NCI-H1105 (cell line): ENCODE measurements at places on chromosomes 2 and 18.
A peak's percentile ranks its signal among the peaks of the same experiment; 100 is the strongest.

- DNase-seq: peak; percentile 23
Measured at GRCh38 chr2:228318218-228318617, 136.7 kb upstream of the SPHKAP start.

DNA sequence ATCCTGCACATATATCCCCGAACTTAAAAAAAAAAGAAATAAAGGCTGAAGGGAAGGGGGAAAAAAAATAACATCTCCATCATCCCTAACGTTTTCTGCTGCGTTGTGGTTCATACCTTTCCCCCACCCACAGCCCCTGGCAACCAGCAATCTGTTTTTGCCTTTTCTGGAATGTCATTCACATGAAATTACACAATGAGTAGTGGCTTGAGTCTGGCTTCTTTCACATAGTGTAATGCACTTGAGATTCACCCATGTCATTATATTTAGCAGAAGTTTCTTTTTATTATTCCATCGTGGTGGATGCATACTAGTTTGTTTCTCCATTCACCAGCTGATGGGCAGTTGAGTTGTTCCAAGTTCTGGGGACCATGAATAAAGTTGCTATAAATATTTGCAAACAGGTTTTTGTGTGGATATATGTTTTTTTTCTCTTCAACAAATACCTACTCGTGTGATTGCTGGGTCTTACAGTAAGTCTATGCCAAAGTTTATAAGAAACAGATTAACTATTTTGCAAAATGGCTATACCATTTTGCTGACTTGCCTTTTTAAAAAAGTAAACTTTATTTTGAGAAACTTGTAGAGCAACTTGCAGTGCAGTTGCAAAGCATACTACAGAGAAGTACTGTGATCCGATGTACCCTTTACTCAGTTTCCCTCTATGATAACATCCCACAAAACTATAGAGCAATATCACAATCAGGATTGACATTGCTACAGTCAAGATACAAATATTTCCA is 322.5 kb downstream of the LPIN1 start:
- no peak for DNase-seq

- DNase-seq: no peak
Measured at GRCh38 chr2:68046642-68047240, 16.1 kb downstream of the C1D start.

DNA sequence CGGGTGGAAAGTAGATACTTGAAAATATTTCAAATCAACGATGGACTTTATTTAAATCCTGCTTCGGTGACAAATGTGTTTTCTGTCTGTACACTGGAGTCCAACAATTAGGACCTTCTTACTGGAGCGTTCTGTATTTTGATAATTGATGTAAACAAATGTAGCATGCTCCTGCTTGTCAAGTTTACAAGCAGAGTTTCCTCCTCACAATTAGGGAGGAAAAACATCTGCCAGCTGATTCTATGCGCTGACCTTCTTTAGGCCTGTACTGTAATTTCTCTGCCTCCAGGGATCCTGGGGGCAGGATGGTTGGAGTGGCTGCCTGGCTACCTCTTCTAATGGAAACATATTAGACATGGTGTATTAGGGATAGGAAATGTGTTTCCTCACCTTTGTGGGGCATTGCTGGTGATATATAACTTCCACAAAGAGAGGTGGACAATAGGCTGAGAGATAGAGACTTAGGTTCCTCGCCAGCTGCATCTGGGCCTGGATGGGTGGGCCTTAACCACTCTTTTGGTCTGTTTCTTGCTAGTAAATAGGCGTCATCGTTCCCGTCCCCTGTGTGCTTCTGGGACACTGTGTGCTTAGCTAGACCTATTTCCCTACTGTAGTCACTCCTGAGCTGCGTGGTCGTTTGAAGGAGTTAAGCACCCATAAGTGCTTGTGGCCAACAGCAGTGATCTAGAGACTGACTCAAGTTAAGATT is 19.3 kb downstream of the GATA6 start:
- peak; percentile 35 for DNase-seq

GRCh38 chr2:144496092-144496976 is 23.6 kb downstream of the ZEB2 start:
- DNase-seq: no peak

- no peak for DNase-seq
Measured at GRCh38 chr2:43224571-43225092, 1.8 kb downstream of the ZFP36L2 start.

- DNase-seq: no peak
Measured at GRCh38 chr2:163711258-163711657, 24.6 kb downstream of the FIGN start.

- no peak for DNase-seq
Measured at GRCh38 chr2:162261032-162261945, 18.0 kb upstream of the FAP start.

- DNase-seq: no peak
Measured at GRCh38 chr2:113867571-113867970, 22.3 kb upstream of the ACTR3 start.

DNA sequence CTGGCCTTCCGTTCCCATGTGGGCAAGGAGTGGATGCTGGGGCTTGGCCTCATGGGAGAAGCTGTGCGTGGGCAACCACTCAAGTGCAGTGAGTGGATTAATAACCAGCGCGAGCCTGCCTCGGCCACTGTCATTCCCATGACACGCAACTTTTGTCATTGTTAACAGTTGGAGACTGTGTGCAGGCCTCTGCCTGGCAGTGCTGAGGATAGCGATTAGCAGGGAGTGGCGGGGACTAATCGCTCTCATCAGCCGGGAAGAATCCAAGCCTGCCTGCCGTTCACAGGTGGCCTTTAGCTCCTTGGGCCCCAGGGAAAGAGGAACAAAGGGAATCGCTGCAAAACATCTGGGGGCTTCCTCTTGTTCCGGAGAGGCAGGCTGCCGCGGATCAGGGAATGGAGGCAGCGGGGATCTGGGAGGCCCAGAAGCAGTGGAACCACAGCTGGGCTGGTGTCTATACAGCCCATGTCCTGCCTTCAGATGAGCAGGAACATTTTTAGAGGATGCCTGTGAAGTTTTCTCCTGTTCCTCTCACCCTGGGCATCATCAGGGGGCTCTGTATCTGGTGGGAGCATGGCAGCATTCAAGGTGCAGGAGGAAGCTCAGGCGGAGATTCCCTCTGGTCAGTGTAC is 53.8 kb downstream of the CTIF start:
- no peak for DNase-seq

DNA sequence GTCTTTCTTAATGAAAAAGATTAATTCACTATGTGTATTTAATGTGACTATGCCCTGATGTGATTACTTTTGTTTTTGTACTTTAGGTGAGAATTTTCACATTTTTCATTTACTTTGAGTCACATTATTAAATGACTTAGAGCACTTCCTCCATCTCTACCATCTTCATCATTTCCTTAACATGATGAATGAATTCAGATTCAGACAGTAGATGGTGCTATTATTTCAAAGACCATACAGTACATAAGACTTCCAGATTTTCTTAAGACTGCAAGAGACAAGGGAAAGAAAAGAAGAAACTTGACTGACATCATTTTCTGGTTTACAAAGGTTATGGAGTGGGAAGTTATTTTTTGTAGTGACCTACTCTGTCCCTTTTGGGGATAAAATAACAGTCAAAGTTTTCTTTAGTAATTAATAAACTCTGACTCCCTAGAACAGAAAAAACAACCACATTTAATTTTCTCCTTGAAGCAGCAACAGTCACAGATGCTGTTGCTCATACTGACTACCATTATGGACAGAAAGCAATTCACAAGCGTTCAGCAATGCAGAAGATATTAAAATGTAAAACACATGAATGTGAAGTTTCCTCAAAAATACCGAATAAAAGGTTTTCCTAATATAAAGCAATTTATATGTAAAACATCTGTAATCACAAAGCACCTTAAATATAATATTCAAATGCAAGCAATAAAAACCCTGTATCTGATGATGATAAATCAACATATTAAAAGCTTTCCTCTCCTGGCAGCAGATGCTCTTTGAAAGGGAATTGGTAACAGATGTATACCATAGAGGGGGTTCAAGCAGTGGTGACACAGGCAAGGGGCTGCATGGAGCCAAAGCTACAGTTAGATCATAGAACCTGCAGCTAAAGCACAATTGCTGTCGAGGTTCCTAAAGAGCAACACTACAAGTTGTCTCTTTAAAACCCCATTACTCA is 1010.9 kb upstream of the NXPH2 start:
- no peak for DNase-seq

DNA sequence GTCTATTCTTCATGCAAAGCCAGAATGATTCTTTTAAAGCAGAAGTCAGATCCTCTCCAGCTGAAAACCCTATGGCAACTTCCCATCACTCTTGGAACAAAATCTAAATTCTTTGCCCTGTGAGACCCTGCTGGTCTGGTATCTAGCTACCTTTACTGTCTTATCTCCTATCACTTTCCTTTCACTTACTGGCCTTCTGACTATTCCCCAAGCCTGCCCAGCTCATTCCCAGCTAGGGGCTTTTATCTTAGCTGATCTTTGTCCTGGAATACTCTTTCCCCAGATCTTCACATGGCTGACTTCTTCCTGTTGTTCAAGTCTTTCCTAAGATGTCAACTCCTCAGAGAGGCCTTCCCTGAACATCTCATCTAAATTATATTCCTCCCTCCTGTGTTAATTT is 63.6 kb downstream of the GREB1L start:
- DNase-seq: no peak

DNA sequence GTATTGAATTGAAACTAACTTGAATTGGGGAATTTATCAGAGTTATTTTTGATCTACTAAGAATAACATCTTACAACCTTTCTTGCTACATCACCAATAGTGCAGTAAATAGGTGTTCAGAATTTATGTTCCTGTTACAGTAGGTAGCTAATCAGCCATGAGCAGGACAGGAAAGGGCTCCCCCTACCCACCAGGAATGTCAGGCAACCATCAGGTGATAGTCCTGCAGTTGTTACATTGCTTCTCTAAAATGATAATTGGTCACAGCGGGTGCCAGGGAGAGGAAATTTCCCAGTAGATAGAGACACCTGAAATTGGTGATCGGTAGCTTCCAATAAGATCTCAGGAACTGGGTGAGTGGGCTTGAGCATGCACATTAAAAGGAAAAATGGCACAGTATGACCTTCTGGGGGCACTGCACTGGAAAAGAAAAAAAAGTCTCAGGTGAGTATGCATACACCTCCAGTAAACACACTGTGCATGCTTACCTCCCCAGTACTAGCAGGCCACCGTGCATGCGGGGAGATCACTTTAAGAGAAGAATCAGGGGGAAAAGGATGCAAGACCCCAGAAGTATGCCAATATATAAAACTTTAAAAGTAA is 1092.0 kb upstream of the LRRTM1 start:
- no peak for DNase-seq
